Coronary artery (tissue), 2 donors: ENCODE measurements at places on chromosomes 2 and 18.
A peak's percentile ranks its signal among the peaks of the same experiment; 100 is the strongest.

- no peak for DNase-seq
Observed at GRCh38 chr2:155766342-155767115, 566.0 kb downstream of the NR4A2 start.

DNA sequence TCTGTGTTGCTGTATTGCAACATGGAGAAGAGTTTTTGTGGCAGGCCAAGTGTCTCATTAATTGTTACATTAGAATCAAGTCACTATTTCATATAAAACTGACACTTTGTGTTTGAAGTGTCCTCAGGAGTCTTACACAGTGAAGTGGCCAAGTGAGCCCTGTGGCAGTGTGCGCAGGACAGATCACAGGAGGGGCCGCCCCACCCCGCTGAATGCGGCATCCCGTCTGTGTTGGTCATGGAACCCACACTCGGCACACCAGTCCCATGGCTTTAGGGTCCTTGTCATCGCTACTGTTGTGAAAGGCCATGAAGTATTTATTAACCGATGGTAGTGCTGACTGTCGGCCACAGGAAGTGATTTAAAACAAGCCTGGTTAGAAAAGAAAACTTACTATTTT is 144.7 kb upstream of the NFATC1 start:
- DNase-seq: no peak

DNA sequence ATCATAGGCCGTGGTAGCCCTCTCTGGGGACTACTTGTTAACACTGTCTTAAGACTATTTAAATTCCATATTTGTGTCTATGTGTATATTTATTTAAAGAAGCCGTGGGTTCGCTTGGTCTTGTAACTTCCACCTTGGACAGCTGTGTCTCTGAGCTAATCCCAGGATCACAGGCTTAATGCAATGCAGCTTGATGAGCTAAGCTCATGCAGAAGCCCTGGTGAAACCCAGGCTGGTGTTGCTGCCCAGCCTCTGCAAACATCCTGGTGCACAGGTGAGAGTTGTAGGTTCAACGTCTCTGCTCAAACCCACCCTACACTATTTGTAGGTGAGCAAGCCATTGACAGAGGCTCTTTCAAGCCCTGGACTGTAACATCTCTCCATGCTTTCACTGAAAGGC is 211.8 kb downstream of the FAM210A start:
- no peak for DNase-seq

DNA sequence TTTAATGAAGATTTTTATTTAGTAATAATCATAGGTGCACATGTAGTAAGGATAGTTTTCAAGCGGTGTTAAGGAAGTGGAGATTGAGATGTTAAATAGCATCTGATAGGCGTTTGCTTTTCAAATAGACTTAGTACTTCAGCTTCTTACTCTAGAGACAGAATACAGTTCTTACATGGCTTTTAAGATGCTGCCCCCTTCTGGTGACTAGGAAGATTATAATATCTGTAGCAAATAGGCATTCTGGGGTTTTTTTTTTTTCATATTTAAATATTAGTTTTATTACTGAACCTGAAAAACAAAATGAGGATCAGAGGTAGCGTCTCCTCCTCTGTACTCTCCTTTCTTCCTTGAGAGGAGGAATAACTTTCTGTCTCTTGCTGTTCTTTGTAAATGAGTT is 100.2 kb downstream of the AGAP1 start:
- no peak for DNase-seq

- no peak for DNase-seq
Observed at GRCh38 chr2:58427572-58428095, 186.5 kb upstream of the FANCL start.

- DNase-seq: no peak
Observed at GRCh38 chr18:30588673-30589164, 453.8 kb downstream of the DSC3 start.

DNA sequence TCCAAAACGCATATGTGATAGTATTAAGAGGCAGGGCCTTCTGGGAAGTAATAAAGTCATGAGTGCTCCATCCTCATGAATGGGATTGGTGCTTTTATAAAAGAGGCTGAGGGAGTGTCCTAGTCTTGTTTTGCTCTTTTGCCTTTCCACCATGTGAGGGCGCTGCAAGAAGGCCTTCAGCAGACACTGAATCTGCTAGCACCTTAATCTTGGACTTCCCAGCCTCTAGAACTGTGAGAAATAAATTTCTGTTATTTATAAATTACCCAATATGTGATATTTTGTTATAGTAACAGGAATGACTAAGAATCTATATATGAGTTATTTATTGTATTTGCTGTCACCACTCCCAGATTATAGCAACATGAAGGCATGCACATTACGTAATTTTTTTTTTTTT is 63.5 kb downstream of the PLA2R1 start:
- no peak for DNase-seq

DNA sequence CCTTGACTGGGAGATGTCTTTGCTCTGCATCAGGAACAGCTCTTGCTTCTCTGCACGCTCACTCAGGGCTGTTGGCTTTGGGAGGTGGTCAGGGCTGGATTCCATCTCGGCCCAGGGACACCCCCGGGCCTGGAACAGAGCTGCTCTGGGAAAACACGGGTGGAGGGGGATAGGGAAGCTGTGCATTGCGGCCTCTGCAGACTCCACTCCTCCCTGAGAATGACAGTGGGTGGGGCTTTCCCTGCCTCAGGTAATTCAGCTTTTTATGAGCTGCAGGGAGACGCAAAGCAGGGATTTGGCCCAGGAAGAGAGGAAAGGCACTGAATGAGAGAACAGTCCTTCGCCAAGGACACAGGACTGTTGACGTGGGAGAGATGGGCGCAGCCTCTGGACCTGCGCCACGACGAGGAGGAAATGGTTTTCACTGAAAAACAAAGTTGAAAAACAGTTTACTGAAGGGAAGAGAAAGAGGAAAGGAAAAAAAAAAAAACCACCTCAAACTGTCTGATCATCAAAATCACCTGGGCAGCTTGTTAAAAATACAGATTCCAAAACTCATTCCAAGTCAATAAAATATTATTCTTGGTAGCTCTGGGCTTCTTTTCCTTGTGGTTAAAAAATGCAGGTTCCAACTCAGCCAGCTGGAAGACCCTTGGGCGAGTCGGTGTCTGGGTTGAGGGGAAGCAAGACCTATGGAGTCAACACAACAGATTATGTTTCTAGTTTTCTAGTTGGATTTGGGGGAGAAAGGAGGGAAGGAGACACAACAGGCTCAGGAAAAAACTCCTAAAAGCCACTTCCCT is 194.0 kb downstream of the ZFP36L2 start:
- DNase-seq: peak; percentile 77

DNA sequence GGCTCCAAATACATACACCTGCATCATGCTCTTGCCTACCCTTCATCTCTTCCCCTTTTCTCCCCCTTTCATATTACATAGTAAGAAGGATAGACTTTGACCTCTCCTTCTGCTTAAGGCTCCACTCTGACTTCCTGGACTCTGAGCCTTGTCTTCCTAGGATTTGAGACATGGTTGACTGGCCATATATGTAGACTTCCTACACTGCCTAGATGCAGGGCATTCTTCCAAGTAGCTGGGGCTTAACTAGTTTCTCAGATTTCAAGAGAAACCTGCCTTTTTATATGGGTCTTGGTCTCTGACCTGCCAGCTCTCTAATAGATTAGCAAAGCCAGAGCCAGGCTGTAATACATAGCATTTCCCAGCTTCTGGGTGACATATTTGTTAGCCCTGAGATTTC is 35.4 kb upstream of the CYP26B1 start:
- no peak for DNase-seq

- no peak for DNase-seq
Observed at GRCh38 chr2:164920430-164920829, 34.9 kb downstream of the SLC38A11 start.

DNA sequence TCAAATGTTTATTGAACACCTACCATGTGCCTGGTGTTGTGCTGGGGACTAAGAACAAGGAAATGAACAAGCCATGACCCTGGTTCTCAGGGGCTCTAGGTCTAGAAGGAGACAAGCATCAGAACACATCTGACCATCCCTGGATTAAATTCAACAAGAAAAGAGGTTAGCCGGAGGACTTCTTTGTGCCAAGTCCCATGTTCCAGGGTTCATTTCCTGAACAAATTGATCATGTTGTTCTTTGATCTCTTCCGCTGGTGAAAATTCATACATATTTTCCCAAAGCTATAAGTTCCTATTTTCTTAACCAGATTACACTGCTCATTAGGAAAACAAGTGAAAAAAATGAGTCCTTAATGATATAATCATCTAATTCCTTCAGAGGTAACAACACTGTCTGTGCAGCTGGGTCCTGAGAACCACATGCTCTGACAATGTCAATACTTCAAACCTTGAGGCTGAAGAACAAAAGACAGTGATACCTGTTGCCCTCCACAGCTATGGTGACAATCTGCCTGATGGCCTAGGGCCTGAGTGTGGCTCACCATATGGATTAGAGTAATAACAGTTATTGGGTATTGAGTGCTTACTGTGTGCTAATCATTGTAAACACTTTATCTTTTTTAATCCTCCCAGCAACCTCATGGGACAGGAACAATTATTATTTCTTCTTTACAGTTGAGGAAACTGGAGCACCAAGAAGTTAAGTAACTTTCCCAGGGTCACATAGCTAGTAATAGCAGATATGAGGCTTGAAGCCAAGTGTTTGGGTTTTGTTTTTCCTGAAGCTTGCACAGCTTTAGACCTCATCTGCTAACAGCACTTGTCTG is 24.6 kb upstream of the INO80C start:
- DNase-seq: no peak
